Hypothalamus (tissue), 51 donors: ENCODE measurements at places on chromosomes 6 and 20.

DNA sequence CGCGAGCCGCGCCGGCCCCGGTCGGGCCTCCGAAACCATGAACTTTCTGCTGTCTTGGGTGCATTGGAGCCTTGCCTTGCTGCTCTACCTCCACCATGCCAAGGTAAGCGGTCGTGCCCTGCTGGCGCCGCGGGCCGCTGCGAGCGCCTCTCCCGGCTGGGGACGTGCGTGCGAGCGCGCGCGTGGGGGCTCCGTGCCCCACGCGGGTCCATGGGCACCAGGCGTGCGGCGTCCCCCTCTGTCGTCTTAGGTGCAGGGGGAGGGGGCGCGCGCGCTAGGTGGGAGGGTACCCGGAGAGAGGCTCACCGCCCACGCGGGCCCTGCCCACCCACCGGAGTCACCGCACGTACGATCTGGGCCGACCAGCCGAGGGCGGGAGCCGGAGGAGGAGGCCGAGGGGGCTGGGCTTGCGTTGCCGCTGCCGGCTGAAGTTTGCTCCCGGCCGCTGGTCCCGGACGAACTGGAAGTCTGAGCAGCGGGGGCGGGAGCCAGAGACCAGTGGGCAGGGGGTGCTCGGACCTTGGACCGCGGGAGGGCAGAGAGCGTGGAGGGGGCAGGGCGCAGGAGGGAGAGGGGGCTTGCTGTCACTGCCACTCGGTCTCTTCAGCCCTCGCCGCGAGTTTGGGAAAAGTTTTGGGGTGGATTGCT is 1.3 kb downstream of the VEGFA start:
- peak; percentile 40 for DNase-seq

GRCh38 chr20:38115205-38115604 is 49.9 kb downstream of the TGM2 start:
- no peak for DNase-seq

DNA sequence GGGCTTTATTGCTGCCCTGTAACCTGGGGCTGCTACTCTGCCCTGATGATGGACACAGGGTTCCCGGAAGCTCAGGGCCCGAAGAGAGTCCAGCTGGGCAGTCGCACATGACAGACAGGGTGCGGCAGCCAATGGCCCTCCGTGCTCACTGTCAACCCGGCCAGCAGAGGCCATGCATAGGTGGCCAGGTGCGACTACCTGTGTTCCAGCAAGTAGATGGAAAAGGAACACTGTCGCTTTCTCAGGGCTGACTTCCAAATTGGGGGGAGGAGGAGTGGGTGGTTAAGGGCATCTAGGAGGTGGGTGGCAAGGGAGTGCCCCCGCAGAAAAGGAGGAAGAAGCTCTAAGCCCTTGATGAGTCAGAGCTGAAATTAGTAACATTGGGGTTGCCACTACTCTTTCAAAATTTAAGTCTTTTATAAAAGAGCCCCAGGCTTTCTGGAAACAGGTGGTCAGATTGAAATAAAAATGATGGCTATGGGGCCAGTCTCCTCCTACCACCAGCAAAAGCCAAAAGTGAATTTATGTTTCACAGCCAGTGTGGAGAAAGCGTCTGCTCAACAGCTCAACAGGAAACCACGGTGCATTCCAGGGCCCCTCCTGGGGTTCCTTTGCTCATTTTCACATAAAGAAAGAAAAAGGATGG is 2.3 kb upstream of the RAMACL start:
- DNase-seq: no peak

- DNase-seq: no peak
These were observed 76.0 kb downstream of the SRC start for GRCh38 chr20:37421988-37422387.

DNA sequence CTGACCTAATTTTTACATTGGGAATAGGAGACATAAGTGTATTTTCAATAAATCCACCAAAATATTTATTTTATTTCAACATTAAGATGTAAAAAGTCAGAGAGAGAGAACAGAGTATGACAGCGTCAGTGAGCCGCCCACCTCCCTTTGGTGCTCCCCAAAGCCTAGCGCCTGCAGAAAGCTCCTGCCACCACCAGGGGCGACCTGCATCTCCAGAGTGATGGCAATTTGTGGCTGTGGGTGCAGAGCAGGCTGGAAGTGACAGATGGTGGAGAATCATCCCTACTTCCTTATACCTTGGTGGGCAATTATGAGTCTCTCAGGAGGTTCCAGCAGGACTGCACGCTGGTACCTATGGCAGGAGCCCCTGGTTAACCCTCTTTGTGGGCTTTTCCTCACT is 87.3 kb downstream of the PTPRT start:
- no peak for DNase-seq

DNA sequence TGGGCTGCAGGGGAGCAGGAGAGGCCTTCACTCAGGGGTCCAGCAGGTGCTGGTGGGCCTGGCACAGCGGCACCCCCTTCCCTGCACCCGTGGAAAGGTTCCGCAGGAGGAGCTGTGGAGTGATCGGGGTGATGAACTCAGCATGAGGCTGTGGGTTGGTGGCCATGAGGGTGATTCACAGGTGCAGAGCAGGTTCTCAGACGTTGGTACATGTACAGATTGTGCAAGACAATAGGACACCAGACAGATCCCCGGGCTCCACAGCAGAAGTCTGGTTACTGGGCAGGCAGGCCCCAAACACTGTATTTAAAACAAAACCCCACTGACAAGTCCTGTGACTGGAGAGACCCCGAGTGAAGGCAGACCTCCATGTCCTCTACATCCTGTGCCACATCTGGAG is 151.6 kb upstream of the CDH4 start:
- no peak for DNase-seq

DNA sequence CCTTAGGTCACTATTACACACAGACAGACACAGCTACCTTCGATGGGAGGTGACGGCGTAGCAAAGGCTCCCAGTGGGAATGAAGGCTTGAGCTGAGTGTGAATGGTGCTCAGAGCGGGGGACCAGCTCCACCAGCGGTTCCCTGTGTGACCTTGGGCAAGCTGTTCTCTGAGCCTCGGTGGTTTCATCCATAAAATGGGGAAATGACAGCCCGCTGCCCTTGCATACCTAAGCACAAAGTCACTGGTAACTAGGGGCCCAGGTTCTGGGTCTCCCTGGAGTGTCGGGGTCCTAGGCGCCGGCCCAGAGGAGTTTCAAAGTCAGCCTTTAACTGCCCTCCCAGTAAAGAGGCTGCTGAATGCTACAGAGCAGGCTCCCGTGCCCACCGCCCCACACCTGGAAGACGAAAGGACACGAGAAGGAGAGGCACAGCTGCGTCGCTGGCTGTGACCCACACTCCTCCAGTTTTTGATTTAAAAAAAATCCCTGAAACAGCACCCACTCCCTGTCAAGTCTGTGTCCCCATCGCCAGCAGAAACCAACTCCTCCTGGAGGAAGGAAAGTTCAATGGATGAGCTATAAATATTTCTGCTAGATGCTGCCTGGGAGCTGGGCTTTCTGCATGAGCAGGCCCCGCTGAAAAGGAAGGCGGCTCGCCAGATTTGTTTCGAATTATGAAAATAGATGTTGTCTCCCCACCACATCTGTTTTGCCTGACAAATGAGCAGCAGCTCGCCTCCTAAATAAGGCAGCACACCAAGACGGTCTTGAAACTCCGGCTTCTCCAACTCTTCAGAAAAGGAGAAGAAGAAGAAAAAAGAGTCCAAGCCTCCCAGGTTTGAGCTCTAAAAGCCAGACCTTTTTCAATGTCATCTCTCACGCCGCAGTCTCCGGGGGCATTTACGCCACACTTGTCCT is 27.4 kb downstream of the PMEPA1 start:
- no peak for DNase-seq
